Right ventricle myocardium inferior (tissue), 1 donor: ENCODE measurements at places on chromosomes 12 and 14. TPM values are rescaled to one million over a fixed set of nuclear protein-coding genes. Genes with fewer than 3 reads are reported as not detected.

DNA sequence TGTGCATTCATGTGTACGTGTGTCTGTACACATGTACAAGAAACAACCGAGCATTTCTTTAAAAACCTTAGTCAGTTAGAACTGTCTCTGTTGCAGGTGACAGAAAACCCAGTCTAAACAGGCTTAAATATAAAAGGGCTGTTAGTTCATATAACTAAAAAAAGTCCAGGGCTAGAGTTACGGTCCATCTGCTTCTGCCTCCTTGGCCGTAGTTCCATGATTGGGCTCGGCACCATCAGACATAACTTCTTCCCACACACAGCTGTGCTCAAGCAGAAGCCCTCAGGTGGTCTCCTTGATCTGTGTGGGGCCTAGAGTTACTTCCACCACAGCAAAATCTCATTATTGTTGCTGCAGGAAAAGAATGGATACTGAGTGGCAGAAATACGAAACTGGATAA, 34.6 kb downstream of the CKB start:
- no peak for DNase-seq

GRCh38 chr14:66234411-66234810, 251.8 kb upstream of the CCDC196 start:
- no peak for DNase-seq

DNA sequence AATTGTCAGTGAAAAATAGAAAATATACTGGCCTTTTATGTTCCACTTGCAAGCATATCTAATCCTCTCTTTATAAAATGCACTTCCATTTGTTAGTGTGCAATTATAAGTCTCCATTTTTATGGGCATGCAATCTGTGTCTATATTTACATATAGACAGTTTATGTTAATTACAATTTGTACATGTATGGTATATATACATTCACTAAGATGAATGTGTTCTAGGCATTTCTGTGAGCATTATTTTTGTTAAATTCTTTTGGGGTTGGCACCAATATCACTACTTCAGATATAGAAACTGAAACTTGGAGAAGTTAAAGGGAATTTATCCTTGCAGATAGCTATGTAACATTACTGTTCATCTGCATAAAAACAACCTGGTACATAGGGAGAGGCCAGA, 470.8 kb upstream of the LMO3 start:
- DNase-seq = no peak

The NOVA1 gene
- total RNA-seq = 3.8 TPM

DNA sequence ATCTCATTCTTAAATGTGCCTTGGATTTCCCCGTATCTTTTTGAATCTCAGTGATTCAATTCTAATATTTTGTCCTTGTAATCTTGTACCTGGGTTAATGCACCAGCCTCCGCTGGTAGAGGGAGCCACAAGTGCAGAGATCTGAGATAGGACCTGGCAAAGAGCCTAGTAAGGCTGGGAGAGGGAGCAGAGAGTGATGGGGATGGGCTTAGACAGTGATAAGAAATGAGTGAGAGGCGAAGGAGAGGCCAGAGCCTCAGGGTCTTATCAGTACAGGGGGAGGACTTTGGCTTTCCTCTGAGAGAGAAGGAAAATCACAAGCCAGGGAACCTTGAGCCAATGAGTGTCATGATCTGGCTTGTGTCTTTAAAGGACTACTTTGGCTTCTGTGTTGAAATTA, 30.5 kb upstream of the LMNTD1 start:
- no peak for DNase-seq

The FOXM1 gene
- 1.2 TPM for total RNA-seq

The SLC6A15 gene
- not detected for total RNA-seq

DNA sequence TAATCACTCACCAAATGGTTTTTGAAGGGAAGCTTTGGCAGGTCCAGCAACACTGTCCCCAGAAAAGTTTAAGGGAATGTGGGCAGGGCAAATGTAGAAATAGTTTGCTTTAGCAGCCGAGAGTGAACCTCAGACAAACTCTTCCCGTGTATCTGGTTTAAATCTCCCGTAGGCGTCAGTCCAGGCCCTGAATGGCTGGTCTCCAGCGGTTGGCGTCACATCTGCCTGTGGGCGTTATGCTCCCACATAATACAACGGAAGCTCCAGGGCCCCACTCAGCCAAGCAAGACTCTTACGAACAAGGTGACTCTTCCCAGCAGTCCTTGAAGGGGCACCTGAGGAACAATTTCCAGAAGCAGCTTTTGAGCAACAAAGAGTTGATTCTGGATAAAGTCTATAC, 942 bp downstream of the ZC2HC1C start:
- no peak for DNase-seq

The NTS gene
- total RNA-seq = not detected

The TAMALIN gene
- total RNA-seq = 20.3 TPM

GRCh38 chr14:28676479-28676878, 90.1 kb upstream of the FOXG1 start:
- DNase-seq = no peak

- no peak for DNase-seq
Measured at GRCh38 chr12:171743-172676, 41.9 kb downstream of the SLC6A12 start.
